ENCODE measurements at places on chromosomes 16 and 17.

DNA sequence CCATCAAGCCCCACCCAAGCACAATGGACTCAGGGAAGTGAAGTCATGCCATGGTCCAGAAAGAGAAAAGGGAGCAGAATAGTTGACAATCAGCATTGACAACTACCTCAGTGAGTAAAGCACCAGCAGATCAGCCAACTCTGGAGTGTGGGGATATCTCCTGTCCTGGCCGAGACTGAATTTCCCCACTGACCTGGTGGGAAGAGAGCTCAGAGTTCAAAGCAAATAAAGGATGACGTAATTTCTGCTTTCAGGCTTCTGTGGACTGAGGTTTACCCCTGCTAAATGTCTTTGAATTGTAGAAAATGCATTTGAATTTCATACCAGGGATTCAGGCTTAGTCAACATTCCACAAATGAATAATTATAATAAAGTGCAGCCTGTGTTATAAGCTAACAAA lies 152.9 kb downstream of the CBLN1 start:
- DNase-seq: no peak

- DNase-seq: no peak
Measured at GRCh38 chr16:1182316-1182671, 29.4 kb downstream of the CACNA1H start.

DNA sequence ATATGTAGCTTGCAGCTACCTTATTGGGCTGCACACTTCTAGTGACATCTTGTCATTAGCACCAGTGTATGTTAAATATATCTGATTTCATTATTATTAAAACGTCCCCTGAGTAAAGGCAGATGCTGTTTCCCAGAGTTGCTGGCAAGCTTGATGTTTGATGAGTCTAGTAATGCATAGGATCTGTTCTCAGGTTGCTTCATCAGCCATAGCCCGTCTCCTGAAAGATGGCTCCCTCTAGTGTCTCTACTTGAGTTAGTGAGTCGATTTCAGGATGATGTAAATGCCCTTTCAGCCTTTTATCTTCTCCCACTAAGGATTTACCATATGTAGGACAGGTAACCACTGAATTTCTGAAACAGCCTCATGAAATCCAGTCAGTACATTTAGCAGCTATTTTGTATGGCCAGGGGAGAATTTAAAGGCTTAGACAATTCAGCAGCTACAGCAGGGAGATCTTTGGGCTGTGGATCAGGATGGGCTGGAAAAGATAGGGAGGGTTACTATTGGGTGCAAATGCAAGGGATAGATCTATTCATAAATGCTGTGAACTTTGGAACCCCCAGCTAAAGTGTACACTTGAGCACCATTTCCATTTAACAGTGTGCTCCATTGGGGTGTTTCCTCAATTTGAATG lies 376.3 kb downstream of the CNTNAP4 start:
- DNase-seq: no peak

DNA sequence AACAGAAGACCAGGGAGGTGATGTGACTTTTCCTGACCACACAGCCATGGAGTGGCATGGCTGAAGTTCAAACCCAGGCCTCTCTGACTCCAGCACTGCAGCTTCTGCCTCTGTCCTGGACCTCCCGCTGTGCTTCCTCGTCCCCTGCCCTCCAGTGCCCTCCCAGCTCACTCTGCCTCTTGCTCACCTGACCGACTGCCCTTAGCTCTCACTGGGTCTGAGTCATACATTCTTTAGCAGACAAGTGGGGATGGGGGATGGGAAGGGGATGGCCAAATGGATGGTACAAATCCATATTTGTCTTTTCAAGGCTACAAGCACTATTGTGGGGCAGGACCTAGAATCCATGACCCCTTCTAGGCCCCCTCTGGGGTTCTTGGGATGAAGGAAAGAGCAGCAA lies 33.0 kb downstream of the PITPNM3 start:
- DNase-seq: no peak

DNA sequence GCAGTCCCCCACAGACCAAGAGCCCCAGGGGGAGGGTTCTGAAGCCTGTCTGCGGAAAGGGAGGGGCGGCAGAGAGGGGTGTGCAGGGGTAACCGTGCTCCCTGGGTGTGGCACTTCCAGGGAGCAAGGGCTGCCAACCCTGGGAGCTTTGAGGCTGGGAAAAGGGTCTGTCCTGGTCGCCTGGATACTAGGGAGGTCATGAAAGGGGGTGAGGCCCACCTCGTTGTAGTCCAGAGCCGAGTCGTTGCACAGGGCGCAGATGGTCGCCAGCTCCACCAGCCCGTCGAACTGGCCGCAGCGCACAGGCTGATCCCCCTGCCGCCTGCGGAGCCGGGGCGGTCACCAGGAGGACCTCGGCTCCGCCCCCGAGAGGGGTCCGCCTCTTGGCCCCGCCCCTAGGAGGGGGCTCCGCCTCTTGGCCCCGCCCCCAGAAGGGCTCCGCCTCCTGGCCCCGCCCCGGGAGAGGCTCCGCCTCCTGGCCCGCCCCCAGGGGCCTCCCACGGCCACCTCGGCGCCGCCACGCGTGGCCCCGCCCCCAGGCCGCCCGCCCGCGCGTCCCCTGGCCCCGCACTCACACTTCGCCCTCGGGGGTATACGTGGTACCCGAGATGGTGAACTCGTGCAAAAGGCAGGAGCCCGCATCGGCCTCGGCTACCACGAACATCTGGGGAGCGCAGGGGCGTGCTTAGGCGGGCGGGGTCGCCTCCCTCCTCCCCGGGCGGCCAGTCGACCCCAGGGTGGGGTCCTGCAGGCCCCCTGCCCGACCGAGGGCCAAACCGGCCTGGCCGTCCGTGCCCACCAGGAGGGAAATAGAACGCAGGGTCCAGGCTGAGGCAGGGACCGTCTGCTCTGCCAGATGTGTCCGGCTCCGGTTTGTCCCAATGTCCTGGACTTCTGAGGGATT lies 19.5 kb downstream of the ATP2A3 start:
- DNase-seq: peak; percentile 25

GRCh38 chr16:66212428-66212827 lies 154.1 kb upstream of the CDH5 start:
- DNase-seq: no peak

DNA sequence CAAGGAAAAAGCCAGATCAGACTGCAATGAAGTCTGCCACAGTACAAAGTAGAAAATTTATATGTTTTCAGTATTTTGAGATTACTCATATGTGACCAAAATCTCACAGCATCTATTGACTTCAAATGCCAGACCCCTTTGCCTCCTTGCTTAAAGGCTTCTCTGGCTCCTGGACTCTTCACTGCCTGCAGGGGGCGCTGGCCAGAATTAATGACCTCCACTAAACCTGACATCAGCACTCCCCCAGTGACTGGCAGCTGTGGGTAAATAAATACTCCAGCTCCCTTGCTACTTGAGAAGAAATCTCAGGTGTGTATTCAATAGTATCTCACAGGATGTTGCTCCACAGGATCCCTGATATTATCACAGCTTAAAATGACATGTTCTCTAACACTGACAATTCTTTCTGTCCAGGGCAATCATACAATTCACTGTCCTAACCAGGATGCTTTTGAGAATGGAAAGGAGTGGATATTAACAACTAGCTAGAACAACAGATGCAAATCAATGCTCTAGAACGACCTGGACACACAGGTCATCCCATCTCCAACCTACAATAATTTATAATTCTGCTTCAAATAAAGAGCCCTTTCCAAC lies 4.0 kb downstream of the BECN1 start:
- peak; percentile 64 for DNase-seq

GRCh38 chr16:85936816-85937215 lies 37.9 kb downstream of the IRF8 start:
- DNase-seq: no peak

DNA sequence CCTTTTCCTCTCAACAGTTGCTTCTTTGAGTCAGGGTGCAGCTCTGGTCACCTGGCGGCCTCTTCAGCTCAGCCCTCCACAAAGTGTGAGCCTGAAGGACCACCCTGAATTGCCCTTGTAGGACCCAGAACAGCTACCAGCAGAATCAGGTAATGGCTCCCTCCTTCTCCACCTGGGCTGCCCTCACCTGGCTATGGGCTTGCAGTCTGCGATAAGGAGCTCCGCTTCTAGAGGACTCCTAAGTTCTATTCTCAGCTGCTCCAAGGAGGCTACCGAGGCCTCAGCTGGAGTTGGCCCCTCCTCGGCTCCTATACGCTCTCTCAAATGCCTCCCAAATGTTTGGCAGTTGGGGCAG lies 13.4 kb downstream of the SMIM5 start:
- DNase-seq: no peak

- DNase-seq: no peak
Measured at GRCh38 chr16:76748461-76749348, 442.3 kb upstream of the MON1B start.
